T-helper 1 cell (primary cell): ENCODE measurements at places on chromosomes 2 and 18.

GRCh38 chr2:96523659-96524481 is 12.7 kb upstream of the ARID5A start:
- no peak for DNase-seq

- DNase-seq: peak; percentile 40
Measured at GRCh38 chr2:18520451-18521425, 39.7 kb downstream of the RDH14 start.

- no peak for DNase-seq
Measured at GRCh38 chr2:107281637-107282036, 395.7 kb upstream of the ST6GAL2 start.

DNA sequence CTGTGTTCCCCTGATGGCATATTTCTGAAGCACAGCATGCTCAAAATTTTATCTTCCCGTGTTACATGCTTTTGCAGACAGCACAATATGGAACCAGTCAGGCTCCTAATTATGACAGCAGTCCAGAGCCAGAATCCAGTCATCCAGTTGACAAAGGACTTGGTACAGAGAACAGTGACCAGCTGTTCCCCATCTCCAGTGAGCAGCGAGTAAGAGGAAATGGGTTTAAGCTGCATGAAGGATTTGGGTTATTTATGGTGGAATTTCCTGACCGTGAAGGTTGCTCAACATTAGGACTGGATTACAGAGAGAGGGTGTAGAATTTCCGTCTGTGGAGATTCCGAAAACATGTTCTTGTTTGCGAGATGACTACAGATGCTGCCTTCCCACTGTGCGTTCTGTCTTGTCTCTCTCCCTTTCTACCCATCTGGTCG is 24.4 kb downstream of the SGPP2 start:
- DNase-seq: no peak

DNA sequence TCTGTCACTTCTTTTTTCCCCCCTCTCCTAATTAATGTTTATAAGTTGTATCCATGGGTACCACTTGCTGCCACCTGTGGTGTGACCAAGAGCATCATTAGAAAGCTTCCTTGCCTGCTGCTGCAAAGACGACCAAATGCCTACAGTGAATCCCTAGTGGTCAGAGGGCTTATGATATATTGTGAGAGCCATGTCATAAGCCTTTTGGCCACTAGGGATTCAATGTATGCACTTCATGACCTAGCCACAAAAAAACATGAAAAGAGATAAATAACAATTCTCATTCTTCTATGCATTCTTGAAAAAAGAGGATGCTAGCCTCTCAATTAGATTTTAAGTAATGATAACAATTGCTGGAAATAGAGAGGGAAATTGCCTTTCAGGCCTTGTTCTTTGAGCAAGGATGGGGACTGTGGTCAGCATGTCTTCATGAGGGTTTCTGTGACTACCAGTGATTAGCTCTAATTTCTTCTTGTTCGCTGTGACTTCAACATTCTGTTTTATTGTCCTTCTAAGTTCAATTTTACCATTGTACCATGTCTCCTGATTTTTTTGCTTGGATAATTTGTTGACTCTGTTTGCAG is 435.3 kb downstream of the TGIF1 start:
- DNase-seq: no peak

DNA sequence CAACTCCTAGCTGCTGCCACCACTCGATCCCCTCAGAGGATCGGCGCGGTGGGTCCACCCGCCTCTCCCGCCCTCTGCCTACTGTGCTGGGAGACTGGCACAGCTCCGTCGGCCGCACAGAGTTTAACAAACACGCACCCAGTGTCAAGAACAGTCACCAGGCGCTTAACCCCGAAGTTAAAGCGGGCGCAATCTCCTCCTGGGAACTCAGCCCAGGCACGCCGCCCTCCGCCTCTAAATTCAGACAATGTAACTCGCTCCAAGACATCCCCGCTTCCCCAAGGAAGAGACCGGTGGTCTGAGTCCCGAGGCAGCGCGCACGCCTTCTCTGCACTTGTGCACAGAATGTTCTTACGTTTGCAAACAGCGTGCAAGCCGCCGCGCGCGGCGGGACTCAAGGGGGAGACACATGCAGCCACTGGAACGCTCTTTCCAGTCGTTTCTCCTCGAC is 533 bp downstream of the CXCR4 start:
- no peak for DNase-seq

GRCh38 chr2:9975328-9975727 is 23.8 kb downstream of the GRHL1 start:
- DNase-seq: no peak

DNA sequence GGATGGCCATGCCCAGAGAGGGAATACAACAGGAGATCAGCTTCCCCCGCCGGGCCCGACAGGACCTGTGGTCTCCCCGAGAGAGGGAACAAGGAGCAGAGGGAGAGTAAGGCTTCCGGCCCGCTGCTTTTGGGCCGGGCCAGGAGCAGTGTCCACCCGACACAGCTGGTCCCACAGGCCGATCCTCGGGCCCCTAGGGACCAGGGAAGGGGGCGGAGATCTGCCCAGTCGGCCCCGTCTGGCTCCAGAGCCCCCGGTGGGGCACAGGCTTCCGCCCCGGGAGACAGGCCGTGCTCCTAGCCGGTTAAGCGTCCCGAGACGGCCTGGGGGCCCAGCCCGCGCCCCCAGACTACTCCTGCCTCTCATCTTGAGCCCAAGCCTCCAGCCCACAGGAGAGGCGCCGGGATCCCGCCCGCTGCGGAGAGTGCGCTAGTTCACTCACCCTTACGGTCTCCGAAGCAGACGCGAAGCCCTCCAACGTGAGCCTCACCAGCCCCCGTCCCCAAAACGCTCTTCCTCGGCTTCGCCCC is at the start of gene MCFD2:
MCFD2 (minus strand) TSS at position 526 of the 530 bp plus-strand sequence. CDS start 6,635 bp downstream, outside the sequence.
- DNase-seq: no peak

DNA sequence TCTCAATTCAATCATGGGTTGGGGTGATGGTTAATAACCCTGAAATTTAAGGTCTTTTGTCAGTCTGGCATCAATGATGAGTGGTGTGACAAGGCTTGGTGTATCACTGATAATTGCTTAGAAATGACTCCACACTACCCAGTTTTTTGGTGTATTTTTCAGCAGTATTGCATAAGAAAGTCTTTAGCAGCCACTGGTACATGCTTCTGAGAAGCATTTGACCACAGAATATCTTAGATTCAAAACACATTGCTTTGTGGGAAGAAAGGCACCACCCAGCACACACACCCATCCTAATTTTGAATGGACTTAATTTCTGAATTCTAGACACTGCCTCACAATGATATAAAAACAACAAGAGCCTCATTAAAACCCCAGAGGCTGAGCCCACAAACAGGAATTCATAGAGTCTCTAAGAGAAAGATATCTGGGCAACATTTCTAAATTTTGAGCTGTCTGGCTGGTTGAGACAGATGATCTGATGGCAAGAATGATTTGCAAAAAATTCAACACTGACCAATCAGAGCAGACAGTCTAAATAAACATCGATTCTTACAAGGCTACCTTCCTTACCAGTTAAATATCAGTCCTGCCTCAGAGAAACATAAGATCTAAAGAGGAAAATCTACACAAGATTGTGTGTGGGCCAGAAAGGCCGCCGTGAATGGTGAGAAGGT is 114.7 kb upstream of the CYP1B1 start:
- DNase-seq: no peak

- no peak for DNase-seq
Measured at GRCh38 chr18:51137026-51137729, 60.3 kb downstream of the MEX3C start.

- DNase-seq: no peak
Measured at GRCh38 chr2:147607379-147607778, 237.4 kb upstream of the ACVR2A start.

- no peak for DNase-seq
Measured at GRCh38 chr18:2916184-2916583, 69.4 kb downstream of the EMILIN2 start.

- DNase-seq: no peak
Measured at GRCh38 chr2:235541838-235542549, 48.2 kb downstream of the AGAP1 start.

GRCh38 chr2:134202371-134202770 is 51.5 kb upstream of the MGAT5 start:
- no peak for DNase-seq

DNA sequence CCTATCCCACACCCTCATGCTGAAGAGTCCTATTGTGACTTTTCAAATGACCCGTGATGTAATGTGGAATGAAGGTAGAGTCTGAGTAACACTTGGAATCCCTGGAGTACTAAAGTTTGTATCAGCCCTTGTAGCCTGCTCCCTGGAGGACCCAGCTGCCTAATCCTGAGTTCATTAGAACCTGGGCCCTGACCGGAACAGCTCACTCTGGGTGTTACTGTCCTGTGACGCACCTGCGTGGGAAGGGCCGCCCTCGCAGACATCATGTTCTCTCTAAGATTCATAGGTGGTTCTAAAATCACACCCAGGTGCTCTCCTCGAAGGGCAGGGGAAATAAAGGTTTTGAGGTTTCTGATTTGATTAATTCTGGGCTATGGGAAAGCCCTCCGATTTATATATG is 62.3 kb downstream of the NCK2 start:
- no peak for DNase-seq

- no peak for DNase-seq
Measured at GRCh38 chr2:59737299-59737698, 816.2 kb downstream of the BCL11A start.

DNA sequence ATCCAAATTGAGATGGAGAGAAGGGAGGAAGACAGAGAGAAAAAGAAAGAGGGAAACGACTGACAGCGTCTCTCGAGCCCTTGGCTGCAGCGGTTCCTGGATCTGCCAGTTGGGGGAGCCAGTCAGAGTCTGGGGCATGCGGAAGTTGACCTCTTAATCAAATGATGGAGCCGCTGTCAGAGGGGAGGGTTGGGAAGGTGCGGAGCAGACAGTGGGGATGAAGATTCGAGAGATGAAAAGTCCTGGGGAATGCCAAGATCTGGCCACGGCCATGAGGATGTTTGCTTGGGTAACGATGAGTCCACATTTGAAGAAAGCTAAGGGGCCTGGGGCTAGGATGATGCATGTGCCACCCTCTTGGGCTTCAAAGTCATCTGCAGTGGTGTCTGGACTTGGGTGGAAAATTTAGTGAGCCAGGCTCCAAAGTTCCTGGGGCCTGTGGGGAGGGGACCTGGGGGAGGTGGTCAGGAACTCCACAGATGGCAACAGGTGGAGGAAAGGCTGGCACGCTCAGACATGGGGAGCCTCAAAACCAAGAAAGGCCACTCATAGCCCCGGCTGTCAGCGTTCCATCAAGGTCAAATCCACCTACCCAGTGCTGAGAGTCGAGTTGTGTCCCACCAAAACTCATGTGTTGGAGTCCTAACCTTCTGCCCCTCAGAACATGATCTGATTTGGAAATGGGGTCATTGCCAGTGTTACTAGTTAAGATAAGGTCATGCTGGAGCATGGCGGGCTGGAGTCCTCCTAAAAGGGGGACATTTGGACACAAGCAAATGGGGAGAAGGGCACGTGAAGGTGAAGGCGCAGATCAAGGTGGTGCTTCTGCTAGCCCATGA is 200.1 kb downstream of the NDUFA10 start:
- DNase-seq: no peak

- no peak for DNase-seq
Measured at GRCh38 chr18:75140296-75140695, 68.6 kb downstream of the PTGR3 start.

GRCh38 chr2:225932811-225933413 is 533.4 kb downstream of the NYAP2 start:
- no peak for DNase-seq

- no peak for DNase-seq
Measured at GRCh38 chr2:85318222-85319074, 9.3 kb downstream of the TGOLN2 start.

DNA sequence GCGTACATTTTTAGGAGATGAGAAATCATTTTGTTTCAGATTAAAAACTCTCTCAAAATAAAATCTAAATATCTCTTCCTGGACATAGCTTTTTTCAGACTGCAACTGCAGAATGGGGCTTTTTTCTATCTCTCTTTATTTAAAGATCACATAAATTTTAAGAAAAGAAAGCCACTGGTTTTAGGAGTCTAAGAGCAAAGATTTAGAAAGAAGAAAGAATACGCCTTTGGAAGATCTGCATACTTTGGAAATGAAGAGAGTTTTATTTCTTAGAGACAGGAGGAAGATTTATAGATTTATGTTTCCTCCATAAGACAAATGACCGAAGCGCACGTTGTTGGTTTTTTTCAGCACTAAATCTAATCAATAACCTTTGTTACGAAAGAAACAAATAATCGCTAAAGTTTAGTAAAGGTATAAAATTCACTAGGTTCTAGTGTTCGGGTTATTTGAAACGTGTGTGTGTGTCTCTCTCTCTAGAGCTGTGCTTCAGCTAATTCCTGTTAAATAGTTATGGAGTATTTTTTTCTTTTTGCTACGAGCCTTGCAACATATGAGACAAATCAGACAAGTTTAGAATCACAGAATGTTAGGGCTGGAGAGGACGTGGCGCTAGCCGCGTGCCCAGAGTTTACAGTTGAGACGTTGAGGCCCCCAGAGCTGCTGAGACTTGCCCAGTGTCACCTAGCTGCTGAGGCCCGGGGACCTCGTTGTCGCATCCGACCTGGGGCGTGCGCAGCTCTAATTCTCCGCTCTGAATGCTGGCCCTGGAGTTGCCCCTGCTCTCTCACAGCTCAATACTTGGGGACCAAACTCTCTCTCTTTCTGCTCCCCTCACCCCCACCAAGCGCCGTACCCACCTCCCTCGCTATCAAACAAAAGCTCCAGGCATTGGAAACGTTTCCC is 69.9 kb downstream of the CTAGE1 start:
- no peak for DNase-seq
